Globus pallidus (tissue), 1 donor: ENCODE measurements at places on chromosomes 2 and 18.
A peak's percentile ranks its signal among the peaks of the same experiment; 100 is the strongest.

DNA sequence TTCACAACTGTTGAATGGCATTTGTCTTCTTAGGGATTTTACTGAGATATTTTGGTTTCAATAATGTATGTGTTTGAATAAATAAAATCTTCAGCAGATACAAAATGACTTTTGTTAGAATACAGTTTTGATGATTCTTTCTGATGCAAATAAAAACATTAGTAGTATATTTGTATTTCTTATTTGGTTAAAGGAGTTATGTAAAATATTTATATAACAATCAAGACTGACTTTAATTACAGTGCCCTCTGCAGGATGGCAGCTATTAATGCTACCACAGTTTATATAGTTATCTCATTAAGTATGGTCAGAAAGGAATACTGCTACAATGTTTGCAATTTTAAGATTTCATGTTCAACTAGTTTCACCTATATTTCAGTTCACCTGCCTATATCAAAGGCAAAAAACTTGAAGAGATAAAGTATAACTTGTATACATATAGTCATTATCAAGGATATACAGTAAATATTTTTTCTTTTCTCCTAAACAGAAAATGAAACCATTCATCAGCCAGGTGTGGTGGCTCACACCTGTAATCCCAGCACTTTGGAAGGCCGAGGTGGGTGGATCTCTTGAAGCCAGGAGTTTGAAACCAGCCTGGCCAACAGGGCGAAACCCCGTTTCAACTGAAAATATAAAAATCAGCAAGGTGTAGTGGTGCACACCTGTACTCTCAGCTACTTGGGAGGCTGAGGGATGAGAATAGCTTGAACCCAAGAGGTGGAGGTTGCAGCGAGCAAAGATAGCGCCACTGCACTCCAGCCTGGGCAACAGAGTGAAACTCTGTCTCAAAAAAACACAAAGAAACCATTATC lies 19.8 kb downstream of the ARL5A start:
- no peak for DNase-seq

GRCh38 chr18:8904316-8904715 lies 198.2 kb upstream of the NDUFV2 start:
- DNase-seq, result no peak

GRCh38 chr2:20381457-20381856 lies 30.8 kb upstream of the PUM2 start:
- DNase-seq, result peak; percentile 88

DNA sequence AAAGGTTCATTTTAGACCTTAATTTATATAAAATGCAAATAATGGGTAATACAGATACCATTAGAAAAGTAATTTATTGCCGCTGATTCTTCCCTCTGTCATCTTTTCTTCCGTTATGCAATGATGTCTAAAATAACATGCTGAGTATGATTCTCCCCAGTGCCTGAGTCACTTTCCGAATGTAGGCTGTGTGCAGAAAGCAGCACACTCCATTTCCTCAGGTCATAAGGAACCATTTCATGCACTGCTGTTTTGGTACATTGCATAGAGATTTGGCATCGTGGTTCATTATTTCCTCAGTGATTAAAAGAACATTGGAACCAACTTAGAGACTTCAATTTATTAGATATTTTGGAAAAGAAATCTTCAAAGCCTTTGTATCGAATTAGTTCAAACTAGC lies 173.5 kb downstream of the CDH2 start:
- peak; percentile 43 for DNase-seq

GRCh38 chr2:189178726-189179569 lies 613 bp downstream of the COL5A2 start:
- DNase-seq, result no peak

DNA sequence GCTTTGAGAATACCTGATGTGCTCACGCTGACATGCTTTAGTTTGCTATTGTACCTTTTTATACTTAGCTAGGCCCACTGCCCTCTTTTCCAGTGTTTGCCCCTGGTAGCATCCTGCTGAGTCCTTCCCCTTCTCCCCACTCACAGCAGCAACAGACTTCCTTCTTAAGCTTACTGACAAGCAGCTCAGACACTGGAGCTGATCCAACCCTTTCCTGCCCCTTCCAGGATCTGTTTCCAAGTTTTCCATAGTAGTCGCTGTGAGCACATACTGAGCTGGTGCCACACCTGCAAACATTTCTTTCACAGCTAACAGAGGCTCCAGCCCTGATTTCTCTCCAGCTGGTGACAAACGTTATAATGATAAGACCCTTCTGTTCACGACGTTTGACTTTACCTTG lies 991.4 kb upstream of the CELF4 start:
- DNase-seq, result no peak
